Glomerular endothelial cell (primary cell): ENCODE measurements at places on chromosomes 6 and 20.

- no peak for DNase-seq
These were observed 326.1 kb downstream of the PRL start for GRCh38 chr6:21970569-21971300.

DNA sequence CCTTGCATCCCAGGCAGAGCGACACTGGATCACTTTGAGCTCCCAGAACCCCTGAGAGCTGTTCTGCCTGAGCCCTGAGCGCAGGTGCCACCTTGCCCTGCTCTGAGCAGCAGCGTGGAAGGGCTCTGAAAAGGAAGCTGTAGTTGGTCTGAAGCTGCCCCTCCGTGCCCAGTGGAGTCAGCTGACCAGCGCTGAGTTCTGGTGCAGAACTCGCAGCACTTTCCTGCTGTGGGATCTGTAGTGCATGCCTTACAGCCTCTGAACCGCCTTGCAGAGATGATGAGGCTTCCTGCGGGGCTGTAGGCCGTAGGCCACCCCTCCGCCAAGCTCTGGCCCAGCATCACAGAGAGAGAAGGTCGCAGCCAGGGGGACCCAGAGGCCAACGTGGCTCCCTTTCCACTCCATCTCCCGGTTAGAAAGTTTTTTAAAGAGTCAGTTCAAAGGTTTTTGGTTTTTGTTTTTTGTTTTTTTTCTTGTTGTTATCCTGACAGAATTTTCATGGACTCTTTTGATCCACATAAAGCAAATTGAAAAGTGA lies 158.3 kb upstream of the CST7 start:
- no peak for DNase-seq

- no peak for DNase-seq
These were observed 384.0 kb upstream of the SASH1 start for GRCh38 chr6:147958683-147959082.

DNA sequence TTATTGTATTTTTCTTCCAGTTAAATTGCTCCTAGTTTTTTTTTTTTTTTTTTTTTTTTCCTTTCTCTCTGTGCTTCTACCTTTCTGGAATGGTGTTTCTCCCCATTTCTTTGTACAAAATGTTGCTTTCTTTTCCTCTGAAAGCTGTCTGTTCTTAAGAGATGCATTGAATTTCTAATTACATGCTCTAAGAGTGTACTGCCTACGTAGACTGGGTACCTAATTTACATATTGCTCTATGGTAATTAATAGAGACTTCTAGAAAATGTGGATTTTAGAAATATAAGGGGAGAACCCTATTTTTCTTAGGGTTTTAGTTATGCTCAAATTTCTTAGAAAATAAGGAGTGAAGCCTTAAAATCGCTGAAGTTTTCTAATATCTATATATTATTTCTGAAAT lies 13.8 kb downstream of the KCNQ5 start:
- DNase-seq = no peak

GRCh38 chr20:44430270-44431065 lies 45.2 kb upstream of the TTPAL start:
- DNase-seq = no peak

DNA sequence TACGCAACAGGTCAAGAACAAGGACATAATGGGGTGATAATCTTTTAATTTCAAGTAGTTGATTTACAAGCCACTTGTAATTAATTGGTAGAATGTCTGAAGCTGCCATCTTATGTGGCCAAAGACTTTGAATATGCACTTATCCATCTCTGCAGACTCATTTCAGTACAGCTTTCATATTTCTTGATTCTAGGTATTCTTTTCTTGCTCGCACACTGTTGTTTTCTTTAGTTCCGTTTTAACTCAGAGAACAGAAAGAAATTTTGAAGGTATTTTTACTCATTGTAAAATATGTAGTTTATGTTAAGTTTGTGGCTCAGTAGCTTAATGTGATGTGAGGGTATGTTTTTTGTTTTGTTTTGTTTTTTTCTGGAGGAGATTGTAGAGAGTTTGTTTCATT lies 73.9 kb downstream of the UBR2 start:
- no peak for DNase-seq

GRCh38 chr20:47360297-47361056 lies 4.0 kb upstream of the ZMYND8 start:
- peak; percentile 93 for DNase-seq

DNA sequence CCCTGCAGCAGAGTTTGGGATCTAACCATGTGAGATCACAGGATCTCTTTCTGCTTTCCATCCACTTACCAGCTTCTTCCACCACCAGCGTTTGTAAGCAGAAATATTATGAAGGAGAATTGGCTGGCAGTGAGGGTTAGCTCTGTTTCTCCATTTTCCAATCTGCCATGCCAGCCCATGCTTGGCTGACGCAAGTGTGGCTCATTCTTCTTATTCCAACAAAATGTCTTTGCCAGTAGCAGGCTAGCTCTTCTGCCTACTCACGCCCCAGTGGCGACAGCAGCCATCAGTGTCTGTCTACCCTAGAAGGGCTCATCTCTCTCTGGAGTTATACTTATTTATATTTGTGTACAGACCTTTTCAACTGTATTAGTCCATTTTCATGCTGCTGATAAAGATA lies 286.2 kb downstream of the FARS2 start:
- DNase-seq = no peak

DNA sequence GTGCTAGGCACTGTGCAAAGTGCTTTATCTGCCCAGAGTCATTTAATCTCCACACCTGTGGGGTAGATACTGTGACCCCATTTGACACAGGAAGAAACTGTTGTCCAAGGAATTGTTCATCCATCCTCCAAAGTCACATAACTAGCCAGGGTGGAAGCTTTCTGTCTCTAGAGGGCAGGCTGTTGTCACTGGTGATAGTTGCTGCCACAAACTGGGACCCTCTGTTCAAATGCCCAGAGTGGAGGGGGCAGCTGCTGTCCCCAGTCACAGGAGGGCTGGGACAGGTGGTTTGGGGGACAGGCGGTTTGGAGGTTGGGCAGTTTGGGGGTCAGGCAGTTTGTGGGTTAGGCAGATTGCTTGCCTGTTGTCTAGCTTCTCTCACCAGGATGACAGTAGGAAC lies 16.1 kb upstream of the TMEM242 start:
- DNase-seq = no peak

DNA sequence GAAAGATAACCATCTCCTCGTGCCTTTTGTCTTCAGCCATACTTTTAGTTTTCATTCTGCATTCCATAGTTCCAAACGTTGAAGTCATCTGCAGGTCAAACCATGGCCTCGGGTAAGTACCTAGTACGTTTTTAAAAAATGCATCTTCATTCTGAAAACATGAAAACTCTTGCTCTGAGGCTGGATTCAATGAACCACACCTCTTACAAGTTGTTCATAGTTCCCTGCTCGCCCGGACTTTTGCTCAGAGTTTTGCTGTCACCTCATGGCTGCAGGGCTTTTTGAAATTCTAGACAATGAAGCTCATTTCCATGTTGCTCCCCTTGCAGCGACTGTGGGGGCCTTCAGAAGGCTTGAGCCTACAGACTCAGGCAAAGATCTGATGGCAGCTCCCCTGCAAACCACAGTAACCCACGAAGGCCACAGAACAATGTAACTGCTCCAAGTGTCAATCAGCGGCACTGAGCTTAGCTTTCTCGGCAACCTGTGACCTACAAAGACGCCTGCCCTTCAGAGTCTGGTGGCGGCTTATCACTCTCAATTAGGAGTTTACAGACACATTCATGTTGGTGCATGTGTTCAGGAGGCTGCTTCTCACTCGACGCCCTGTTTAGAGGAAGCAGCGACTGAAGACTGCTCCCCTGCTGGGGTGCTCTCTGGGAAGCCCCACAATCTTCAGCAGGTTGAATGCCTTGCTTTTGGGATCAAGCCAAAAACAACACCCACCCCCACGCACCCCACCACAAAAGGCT lies 61.2 kb downstream of the FOXC1 start:
- DNase-seq = no peak

DNA sequence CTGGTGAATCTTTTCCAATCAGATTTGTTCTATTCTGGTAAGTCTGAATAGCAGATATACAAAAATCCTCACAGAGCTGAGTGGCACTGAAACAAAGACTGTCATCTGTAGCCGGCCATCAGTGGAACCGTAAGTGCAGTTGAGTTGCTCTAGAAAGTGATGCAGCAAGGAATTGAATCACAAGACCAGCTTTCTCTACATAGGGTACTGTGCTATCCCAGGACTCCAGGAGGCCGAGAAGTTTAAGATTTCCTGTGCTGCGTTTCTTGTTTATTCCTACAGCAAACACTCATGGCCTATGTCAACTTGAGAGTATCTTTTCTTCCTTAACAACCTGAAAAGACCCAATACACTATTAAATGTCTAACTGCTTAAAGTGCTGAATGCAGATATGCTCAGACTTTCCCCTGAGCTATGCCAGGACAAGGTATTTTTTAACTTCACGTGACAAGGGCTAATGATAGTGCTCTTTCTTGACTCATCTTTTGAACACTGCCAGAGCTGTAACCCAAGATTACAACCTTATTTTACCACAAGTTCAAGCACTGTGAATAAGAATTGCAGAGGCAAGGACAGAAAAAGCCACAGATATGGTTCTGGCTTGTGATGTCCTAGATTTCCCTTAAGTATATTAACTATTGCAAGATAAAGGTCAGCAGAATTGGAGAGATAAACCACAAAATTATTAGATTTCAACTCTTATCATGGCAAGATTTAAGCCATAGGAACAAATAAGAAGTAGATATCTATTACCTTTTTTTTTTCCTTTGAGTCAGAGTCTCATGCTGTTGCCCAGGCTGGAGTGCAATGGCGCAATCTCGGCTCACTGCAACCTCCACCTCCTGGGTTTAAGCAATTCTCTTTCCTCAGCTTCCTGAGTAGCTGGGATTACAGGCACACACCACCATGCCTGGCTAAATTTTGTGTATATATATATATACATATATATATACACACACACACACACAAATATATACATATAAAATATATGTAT lies 71.6 kb downstream of the GJA1 start:
- no peak for DNase-seq

GRCh38 chr20:62723351-62723750 lies 14.7 kb downstream of the NTSR1 start:
- no peak for DNase-seq

DNA sequence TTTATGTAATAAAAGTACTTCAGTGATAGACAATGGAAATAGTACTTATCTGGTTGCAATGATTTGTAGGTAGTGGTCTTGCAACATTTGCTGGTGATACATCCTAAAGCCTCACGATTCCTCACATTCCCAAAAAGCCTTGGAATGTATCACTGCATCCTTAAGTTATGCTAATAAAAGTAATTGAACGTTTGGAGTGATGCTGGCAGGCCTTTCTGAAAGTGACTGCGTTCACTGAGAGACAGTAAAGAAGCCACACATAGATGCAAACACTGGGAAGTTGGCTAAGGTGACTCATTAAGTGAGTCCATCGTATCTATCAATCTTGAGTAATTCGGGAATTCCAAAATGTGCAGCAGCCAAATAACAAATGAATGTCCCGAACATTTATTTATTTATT lies 444.1 kb upstream of the SOX4 start:
- DNase-seq = no peak

- no peak for DNase-seq
These were observed 279.6 kb downstream of the PRL start for GRCh38 chr6:22017272-22017671.

- DNase-seq = no peak
These were observed 58.3 kb downstream of the LY86 start for GRCh38 chr6:6646859-6647258.

DNA sequence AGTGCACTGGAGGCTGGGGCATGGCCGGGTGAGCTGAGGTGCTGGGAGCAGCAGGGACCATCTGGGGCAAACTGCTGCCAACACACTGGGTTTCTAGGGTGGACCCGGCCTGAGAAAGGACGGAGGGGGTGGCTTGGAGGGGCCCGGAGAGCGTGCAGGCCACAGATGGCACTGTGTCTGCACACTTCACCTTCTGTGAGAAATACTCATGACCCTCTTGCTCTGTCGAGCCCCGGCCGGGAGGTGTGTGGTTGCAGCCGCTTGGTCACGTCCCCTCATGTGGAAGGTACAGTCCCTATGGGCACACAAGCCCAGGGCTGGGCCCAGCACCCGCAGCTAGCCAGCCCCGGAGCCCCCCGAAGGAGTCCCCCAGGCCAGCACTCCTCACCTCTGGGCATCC lies 59.7 kb downstream of the RBM38 start:
- no peak for DNase-seq

- no peak for DNase-seq
These were observed 47.6 kb upstream of the REV3L start for GRCh38 chr6:111530667-111531066.

- no peak for DNase-seq
These were observed 46.3 kb upstream of the ENTPD6 start for GRCh38 chr20:25148982-25149846.

- DNase-seq = no peak
These were observed 248.5 kb downstream of the NKAIN2 start for GRCh38 chr6:124052120-124052519.

GRCh38 chr6:97064578-97064977 lies 140.1 kb downstream of the KLHL32 start:
- DNase-seq = no peak

DNA sequence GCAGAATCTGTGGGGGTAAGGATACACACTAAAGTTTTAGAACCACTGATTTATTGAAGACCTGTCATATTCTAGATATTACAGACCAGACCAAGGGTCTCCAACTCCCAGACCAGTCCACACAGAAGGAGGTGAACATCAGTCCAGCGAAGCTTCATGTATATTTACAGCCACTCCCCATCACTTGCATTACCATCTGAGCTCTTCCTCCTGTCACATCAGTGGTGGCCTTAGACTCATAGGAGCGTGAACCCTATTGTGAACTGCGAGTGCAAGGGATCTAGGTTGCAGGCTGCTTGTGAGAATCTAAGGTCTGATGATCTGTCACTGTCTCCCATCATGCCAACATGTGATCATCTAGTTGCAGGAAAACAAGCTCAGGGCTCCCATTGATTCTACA lies 5.0 kb upstream of the BCLAF1 start:
- no peak for DNase-seq

GRCh38 chr6:141403827-141404226 lies 728.9 kb upstream of the GJE1 start:
- no peak for DNase-seq

- DNase-seq = no peak
These were observed 713.9 kb downstream of the COL12A1 start for GRCh38 chr6:74491844-74492374.

- DNase-seq = no peak
These were observed 21.6 kb upstream of the MCM3 start for GRCh38 chr6:52305948-52306767.

GRCh38 chr6:147156799-147157382 lies 47.3 kb upstream of the STXBP5 start:
- DNase-seq = no peak

DNA sequence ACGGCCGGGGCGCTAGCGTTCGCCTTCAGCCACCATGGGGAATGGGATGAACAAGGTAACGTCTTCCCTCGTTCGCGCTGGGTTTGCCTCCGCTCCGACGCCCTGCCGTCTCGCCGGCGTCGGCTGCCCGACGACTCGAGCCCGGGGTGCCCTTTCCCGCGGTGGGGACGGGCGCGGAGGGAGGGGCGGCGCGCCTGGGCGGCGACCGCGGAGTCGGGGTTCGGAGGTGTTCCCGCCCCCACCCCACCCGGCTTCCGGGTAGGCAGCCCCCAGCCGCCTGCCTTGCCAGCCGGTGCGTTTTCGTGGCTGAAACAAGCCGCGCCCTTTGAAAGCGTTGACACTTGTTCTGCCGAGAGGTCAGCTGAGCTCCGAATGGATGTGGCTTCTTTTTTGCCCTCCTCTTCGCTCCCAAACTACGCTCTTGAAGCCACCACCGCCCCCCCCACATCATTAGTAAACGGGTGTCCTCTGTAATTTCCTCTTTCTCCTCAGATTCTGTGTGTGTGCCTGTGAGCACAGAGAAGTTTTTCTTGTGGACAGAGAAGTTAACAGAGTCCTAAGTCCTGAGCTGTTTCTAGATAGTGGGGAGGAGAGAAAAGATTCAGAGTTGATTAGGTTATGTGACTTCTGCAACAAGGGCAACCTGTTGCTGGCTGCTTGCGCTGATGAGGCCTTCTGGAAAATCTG lies 362 bp downstream of the DUSP22 start:
- DNase-seq = no peak
